Kidney epithelial cell (primary cell): ENCODE measurements at places on chromosomes 3 and 15.

- peak; percentile 98 for DNase-seq
These were observed 44.0 kb downstream of the SMAD3 start for GRCh38 chr15:67109141-67110034.

DNA sequence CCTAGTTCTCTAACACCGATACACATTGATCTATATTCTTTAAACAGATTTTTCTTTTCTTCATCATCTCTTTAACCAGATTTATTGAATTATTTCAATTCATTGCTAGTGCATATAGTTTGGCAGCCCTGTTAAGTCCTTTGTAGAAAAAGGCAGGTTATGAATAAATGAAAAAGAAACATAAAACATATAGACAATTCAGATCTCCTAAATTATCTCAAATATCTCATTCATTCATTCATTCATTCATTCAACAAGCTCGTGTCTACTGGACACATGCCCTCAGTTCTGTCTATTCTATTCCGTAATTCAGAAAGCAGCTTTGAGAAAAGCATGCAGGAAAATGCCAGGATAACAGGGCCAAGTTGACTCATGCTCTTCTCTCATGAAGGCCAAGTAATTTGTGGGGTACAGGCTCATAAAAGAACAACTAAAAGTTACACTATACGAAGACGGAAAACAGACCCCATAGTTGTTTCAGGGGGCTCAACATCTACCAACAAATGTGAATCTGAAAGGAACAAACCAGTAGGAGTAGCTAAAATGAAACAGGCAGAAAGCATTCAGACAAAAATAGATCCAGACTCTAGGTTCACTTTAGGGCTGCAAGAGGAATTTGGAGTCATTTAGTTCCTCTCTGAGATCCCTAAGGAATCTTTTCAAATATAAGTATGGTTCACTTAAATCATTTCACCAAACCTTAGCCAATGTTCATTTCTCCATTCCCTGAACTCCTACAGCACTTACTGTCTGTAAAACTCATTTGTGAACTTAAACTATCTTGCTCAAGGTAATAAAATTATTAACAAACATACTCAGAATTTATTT, 7.5 kb downstream of the ZNF148 start:
- DNase-seq, result no peak

- no peak for DNase-seq
These were observed 175.8 kb upstream of the ZBTB20 start for GRCh38 chr3:115322901-115323300.

DNA sequence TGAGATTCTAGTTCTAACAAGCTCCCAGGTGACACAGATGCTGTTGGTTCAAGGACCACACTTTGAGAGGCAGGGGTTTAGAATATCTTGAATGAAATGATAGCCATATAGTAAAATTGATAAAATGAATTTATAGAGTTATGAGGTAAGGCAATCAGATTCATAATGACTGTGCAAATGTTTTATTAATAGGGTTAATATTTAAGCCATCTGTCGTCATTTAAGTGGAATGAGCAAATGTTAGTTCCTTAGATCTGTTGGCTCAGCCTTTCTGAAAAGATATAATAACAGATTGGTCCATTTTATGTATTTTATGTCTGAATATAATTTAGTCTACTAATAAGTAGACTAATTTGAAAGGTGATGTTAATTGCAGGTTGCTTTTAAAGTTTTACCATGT, 12.9 kb downstream of the REC114 start:
- DNase-seq, result no peak

DNA sequence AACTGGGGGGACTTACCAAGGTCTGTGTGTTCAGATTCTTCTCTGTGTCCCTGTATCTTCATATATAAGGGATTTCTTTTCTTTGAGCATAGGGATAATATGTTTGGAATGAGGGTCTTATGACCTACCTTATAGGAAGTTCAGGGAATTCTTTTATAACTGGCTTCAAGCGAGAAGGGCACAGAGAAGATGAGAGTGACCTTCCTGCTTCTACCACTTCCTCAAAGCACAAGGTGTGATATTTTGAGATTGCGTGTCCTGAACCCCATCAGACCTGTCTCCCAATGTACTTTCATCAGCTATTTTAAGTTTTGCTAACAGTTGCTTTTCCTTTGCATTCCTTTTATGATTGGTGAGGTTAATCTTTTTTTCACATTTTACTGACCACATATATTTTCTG, 3.1 kb upstream of the PSMD6 start:
- DNase-seq, result no peak

DNA sequence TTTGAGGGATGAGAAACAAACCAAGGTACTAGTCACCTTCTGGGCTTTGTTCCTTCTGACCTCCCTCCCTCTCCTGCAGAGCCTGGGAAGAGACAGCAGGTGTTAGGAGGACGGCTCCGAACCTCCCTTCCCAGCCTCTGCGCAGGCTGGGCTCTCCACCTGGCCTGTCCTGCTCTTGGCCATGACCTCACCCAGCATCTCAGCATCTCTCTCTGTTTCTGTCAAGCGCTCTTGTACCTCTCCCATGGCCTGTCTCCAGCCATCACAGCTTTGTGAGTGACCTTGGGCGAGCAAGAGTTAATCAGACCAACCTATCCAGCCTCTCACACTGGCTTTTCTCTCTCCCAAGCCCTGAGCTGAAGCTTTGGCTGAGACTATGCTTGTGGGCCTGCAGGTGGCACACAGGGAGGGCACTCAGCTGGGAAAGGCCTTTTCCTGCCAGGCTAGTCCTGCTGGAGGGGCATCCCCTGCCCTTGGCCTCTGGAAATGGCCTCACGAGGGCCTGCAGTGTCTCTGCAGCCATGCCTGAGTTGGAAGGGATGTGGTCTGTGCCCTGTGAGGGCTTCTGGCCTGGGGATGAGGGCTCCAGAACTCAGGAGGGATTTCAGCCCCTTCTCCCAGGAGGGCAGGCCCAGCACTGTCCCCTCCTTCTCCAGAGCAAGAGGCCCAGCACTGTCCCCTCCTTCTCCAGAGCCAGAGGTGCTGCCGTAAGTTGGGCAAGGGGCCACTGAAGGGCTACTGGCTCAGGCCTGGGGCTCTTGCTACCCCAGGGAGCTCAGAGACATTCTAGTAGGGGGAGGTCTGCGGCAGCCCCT, 2.1 kb downstream of the CHST13 start:
- DNase-seq, result no peak

- no peak for DNase-seq
These were observed 52.4 kb downstream of the SPSB4 start for GRCh38 chr3:141103503-141103902.

- no peak for DNase-seq
These were observed 2.2 kb downstream of the KCTD6 start for GRCh38 chr3:58494107-58494506.

- no peak for DNase-seq
These were observed 7.3 kb downstream of the KIF23 start for GRCh38 chr15:69421498-69421897.

DNA sequence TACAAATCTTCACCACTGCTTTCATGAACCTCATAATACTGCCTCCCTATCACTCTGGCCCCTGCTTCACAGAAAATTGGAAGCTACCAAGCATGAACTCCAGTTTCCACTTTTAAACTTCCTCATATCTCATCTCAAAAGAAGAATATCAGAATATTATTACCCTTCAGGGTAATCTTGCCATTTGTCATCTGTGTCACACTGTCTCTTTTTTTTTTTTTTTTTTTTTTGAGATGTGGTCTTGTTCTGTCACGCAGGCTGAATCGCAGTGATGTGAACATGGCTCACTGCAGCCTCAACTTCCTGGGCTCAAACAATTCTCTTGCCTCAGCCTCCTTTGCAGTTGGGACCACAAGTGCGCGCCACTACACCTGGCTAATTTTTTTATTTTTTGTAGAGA, 80.4 kb upstream of the TCF12 start:
- DNase-seq, result no peak

GRCh38 chr3:73437828-73438227, 186.9 kb downstream of the PDZRN3 start:
- DNase-seq, result no peak

- peak; percentile 34 for DNase-seq
These were observed 28.8 kb downstream of the KNG1 start for GRCh38 chr3:186746008-186746407.
